8988T (cell line): ENCODE measurements at places on chromosomes 2 and 18.

- no peak for DNase-seq
Measured at GRCh38 chr2:114128725-114129124, 238.8 kb downstream of the ACTR3 start.

- DNase-seq = peak; percentile 14
Measured at GRCh38 chr2:240797500-240797895, 22.5 kb downstream of the KIF1A start.

GRCh38 chr2:104944495-104944894, 90.6 kb downstream of the POU3F3 start:
- DNase-seq = no peak

- no peak for DNase-seq
Measured at GRCh38 chr2:88077080-88077479, 9.5 kb downstream of the SMYD1 start.

DNA sequence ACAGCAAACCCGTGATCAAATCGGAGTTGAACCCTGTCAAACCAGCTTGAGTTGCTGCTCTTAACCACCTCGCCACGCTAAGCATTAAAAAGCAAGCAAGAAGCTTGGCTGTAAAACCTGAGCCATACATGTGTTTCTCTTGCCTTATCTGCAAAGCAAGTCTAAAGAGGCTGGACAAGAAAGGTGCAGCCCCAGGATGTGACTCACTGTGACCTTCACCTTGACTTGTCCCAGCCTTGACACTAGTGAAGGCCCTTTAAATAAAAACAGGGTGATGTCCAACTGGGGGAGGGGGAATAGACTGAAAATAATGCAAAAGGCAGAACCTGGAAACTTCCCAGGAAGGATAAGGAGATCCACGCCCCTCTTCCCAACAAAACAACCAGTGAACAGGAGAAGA, 127.6 kb upstream of the NPAS2 start:
- no peak for DNase-seq

GRCh38 chr18:49193897-49194296, 243.1 kb upstream of the SMAD7 start:
- no peak for DNase-seq

- DNase-seq = peak; percentile 20
Measured at GRCh38 chr2:225100856-225101294, 58.6 kb upstream of the DOCK10 start.

- DNase-seq = peak; percentile 56
Measured at GRCh38 chr2:233976690-233977294, 59.6 kb downstream of the TRPM8 start.

DNA sequence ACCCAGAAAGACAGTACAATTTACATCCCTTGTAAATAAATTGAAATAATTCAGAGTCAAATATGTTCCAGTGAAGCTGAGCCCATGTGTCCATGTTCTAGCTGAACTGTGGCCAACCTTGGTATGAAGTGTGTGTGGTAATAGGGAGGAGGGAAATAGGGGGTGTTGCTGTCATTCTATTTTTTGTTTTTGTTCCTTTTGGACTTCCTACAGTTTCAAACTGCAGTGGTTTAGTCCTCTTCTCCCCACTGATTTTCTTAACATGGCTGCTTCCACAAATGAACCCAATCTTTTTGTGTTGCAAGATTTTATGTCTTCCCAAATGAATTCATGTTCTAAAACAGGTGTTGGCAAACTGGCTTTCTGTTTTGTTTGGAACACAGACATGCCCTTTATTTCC, 156.9 kb downstream of the CCBE1 start:
- DNase-seq = no peak

DNA sequence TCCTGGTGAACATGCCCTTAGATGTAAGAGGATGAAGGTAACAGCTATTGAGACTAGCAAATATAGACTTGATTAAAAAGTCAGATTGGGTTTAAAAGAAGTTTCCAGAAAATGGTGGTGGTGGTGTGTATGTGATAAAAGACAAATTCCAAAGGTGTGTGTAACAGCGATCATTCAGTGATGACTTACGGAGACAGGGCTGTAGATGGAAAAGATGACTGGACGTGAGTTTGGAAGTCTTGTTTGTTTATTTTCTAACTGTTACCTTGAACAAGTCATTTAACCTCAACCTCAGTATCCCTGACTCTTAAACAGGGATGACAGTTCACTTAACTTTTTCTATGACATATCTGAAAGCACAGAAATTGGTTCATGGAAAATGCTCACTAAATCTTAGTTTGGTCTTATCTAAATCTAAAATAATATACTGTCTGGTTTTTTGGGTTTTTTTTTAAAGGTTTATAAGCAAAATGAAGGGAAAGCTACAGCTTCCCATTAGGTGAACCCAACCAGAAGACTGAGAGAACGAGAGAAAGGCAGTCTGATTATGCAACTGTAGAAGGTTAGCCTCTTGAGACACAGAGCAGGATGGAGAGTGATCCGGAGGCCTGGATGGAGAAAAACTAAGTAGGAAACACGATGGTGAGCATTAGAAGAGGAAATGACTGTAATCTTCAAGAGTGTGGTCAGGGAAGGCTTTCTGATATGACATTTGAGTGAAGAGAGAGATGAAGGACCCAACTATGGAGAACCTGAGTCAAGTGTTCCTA, 71.9 kb downstream of the TCF4 start:
- DNase-seq = no peak

DNA sequence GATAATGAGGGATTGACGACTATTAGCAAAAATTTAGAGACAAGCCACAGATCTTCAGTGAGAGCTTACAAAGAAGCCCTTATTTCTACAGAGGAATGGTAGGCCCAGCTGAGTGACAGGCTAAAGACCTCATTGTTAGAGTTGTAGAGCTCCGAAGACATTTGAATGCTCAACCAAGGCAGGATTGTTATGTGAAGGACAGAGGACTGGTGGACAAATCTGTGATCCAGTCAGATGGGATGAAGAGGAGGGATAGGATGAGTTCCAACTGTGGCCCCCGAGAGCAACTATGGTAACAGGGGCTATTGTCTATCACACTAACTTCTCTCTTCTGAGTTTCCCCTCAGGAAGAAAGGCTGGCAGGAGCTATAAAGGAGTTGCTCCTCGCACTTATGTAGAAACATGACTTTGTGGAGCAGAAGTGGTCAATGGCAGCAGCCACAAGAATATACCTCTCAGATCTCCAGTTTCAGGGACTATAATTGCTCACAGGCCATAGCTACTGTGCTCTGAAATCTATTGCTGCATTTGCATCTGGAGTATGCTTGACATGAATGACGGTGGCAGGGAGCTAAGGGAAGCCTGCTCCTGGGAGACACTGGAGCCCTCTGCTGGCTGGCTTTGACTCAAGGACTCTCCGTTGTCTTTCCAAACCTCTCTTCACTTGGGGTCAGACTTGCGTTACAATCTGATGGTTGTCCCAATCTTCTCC, 50.3 kb upstream of the GREB1L start:
- peak; percentile 48 for DNase-seq

DNA sequence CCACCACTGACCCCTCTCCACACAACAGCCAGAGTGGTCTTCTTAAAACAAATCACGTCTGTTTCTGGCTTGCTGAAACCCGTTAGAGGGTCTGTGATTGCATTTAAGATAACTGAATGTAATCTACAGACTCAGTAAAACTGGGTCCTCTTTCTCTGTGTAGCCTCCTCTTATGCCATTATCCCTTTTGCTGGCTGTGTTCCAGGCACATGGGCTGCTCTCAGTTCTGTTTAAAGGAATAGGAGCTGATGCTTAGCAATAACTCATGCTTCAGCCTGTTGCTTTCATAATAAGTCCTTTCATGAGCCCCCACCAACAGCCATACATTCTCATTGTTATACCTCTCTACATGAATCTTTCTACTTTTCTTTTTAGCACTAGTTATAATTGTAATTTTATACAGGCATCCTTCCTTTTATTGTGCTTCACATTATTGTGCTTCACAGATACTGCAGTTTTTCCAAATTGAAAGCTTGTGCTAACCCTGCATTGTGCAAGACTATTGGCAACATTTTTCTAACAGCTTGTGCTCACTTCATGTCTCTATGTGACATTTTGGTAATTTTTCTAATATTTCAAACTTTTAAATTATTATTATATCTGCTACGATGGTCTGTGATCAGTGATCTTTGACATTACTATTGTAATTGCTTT, 782.6 kb downstream of the MBD2 start:
- DNase-seq = no peak

DNA sequence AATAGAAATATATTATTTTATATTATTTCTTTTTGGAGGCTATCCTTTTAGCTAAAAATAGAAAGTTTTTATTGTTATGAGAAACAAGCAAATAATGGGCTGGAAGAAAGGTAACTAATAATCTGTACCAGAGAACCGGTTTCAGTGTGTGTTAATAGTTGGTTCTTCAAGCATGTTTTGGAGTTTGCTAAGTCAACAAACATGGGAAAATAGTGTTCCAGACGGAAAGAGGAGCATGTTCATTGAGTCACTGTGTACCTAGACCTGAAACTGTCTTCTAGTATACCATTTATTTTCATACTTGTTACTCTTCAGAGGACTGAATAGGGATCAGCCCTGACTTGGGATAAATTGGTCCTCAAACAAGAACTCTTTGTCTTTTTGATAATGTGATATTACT, 134.5 kb upstream of the CWC22 start:
- no peak for DNase-seq

- no peak for DNase-seq
Measured at GRCh38 chr2:172427990-172428831, 825 bp downstream of the ITGA6 start.

- no peak for DNase-seq
Measured at GRCh38 chr2:151552287-151552686, 142.6 kb downstream of the RIF1 start.

DNA sequence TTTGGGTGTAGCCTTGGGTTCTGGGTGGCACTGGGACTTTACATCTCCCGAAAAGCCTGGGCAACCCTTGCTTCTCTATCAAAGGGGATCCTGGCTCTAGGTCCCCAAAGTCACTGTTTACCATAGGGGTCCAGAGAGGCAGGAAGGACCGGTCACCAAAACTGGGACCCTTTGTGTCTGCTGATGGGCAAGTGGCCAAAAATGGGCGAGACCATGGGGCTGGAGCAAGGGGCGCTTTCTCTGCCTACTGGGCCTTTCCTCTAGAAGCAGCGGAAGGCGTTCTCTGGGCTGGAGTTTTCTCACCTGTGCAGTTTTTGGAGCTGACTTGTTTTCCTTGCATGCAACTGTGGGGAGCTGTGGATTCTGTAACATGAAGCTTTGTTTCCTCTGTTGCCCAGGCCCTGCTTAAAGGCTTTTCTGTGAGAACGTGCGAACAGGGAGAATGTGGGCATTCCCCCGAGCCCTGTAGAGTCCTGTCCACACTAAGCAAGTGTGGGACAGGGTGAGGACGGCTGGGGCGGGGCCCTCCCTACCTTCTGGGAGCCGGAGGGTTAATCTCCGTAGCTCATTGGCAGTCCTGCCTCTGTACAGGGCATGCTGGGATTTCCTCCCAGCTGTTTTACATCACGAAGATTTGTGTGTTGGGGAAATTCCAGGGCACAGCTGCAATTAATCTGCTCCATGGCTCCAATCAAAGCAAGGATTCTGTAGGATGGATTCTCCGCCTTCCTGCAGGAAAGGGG, 50.2 kb downstream of the TGOLN2 start:
- no peak for DNase-seq

- no peak for DNase-seq
Measured at GRCh38 chr2:68658266-68658665, 14.9 kb downstream of the PROKR1 start.

- DNase-seq = no peak
Measured at GRCh38 chr2:36530178-36530982, 67.6 kb downstream of the FEZ2 start.

DNA sequence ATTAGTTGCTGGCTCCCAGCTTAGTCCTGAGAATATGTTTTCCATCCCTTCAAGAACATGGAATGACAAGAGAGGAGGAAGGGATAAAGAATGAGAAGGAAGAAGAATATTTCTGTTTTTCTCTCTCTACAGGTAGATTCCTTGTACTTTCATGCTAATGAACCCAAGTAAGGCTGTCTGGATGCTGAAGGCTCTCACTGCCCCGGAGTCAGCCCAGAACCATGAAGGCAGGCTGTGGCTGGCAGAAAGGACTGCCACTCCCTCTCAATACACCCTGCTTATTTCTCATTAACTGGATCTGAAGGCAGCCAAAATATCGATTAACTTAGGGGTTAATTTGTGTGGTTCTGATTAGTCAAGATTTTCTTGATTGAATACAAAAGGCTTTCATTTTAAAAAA, 93.1 kb upstream of the NPAS2 start:
- no peak for DNase-seq

GRCh38 chr2:223100061-223100511, 48.1 kb downstream of the KCNE4 start:
- DNase-seq = no peak

GRCh38 chr2:221156062-221156734, 415.9 kb downstream of the EPHA4 start:
- no peak for DNase-seq

DNA sequence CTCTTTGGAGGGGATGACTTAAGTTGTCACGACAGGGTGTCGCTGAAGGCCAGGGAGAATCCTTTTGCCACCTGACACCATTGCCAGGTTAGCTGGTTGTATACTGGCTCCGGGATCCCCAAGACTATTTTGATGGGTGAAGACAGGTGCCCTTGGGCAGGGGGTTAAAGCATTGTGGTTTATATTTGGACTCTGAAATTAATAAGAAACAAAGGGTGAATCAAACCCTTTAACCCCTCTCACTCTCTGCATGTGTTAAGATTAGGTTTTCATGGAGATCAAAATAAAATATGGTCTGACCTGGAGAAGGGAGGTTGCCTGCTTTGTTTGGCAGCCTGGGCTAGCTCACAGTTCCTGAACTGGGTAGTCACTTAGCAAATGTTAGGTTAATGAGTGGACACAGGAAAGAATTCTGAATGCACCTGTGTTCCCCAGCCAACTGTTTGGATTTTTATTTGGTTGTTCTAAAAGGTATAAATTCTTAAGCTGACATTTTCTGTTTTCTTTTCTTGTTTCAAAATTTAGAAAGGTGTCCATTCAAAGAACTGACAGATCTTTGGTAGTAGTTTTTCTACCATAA, 301.7 kb downstream of the KCNS3 start:
- DNase-seq = no peak

DNA sequence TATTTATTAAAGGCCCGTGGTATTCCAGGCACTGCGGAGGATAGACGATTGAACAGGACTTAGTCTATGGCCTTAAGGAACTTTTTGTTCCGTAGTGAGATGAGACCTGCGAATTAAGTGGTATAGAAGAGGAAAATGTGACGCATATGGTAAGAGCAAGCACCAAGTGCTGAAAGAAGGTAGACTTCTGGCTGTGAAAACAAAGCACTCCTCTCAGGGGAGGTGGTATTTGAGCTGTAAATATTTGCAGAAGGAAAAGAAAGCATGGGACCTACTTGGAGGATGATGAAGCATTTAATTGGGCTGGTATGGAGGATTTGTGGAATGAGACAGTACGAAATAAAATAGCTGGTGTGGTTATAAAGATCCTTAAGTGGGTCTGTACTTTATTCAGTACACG, 62.5 kb downstream of the GPR39 start:
- no peak for DNase-seq
